ENCODE measurements at places on chromosomes 4 and X.
A peak's percentile ranks its signal among the peaks of the same experiment; 100 is the strongest.

- DNase-seq: no peak
These were observed 1299.5 kb downstream of the FSTL5 start for GRCh38 chr4:160864253-160864652.

- DNase-seq: no peak
These were observed 1447.1 kb downstream of the PCDH19 start for GRCh38 chrX:98962996-98963395.

DNA sequence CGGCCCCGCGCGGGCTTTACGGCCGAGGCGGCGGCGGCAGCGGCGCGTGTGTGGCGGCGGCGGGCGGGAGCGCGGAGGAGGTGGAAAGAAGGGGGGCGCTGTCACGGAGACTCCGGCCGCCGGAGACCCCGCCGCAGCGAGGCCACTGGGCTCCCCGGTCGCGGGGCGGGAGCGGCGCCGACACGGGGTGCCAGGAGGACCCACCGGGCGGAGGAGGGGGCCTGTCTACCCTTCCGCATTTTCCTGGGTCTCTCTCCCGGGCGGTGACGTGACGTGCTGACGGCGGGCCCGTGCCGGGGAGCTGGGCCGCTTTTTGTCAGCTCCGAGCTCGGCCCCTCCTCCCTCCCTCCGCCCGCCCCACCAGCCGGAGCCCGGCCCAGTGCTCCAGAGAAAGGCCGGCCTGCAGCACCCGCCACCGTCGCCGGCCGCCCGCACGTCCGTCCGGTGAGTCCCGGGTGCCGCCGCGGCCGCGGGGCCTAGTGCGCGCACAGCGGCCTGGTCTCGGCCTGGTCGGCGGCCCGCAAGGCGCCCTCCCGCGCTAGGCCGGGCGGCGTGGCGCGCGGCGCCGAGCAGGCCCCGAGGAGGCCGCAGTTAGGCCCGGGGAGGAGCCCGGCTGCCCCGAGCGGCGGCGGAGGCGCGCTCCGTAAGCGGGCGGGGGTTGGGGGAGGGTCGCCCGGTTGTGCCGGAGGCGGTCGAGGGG, at the start of gene ZFX:
TSS of gene ZFX (plus strand) at position 379 of the 700 bp plus-strand sequence. CDS start 23,014 bp downstream, outside the sequence.
- DNase-seq: peak; percentile 70

- DNase-seq: no peak
These were observed 20.7 kb downstream of the PARM1 start for GRCh38 chr4:74953647-74954046.

DNA sequence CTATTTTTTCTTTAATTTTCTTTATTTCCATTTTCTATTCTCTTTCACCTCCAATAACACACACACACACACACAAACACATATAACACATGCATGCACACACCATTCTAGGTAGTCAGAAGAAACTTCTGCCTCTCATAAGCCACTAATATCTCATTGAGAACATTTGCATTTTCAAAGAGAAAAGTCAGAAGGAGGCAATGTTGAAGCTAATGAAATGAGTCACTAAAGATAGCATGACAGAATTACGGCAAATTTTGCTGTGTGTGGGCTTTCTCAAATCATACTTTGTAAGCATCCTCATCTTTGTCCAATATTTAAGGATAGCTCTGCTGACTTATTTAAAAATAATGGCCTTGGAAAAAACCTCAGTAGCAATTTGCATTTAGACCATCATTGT, 291.3 kb downstream of the GUCY2F start:
- DNase-seq: no peak

DNA sequence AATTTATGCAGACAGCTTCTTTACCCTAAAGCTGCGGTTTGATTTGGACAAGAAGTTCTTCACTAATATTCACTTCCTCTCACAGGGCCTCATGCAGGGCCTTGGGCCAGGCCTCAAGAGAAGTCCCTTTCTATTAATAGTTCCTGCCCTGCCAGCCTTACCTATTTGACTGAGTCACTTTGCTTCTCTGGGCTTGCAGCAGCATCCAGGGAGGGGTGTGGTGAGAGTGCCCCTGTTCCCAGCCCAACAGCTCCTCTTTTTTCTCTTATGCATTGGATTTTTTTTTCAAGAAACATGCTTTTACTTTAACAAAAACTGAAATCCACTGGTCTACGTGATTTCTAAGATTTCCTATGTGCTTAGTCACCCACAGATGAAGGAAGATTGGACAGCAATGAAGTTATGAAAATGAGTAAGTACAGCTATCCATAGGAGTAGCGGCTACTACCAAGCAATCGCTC, 26.7 kb downstream of the FAM156B start:
- no peak for DNase-seq

- no peak for DNase-seq
These were observed 168.6 kb downstream of the NSUN7 start for GRCh38 chr4:40918330-40918729.

DNA sequence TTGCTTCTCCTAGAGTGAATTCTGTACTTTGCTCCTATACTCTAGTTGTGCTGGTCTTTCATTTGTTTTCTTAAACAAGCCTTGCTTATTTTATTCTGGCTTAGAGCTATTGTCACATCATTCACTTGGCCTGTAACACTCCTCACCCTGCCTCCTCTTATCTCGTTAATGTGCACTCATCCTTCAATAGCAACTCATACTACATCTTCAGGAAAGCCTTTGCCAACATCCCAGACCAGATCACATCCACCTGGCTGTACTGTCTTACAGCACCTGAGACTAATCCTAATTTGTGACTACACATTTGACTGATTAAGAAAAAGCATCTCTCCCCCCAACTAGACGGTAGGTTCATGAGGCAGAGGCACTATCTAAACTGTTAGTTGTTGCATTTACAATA, 80.8 kb downstream of the SLC7A11 start:
- DNase-seq: no peak

DNA sequence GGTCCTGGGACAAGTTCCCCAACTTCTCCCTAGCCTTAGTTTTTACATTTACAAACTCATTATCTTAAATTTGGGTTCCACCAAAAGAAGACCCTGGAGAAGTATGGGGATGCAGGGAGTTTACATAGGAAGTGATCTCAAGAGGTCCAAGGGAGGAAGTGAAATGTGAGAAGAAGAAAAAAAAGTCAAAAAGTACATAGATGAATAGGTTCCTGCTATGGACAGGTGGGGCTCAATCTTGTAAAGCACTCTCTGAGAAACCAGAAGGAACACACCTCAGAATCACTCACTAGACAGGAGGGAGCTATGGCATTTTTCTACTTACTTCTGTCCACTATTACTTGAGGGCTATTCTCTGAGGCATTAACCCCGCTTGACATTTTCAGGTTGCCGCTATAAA, 56.6 kb downstream of the ARHGAP6 start:
- no peak for DNase-seq

GRCh38 chr4:7660176-7661039, 225.7 kb upstream of the PSAPL1 start:
- no peak for DNase-seq

DNA sequence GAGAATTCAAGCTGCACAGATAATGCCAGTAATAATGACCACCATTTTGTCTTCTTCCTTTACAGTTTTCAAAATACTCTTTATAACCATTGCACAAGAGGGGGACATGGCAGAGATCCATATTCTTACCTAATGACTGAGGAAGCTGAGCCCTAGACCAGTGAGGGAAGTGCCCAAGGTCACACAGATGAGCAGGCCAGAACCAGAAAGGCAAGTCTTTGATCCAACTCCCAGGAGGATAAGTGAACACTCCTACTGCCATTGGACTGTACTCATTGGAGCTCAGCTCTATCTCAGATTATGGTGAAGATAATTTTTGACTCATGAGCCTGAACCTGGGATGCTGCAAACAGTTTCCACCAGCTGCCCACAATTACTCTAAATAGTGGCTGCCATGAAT, 28.6 kb downstream of the AMER1 start:
- no peak for DNase-seq

- DNase-seq: no peak
These were observed 935.9 kb upstream of the EPHA5 start for GRCh38 chr4:66606215-66606614.

DNA sequence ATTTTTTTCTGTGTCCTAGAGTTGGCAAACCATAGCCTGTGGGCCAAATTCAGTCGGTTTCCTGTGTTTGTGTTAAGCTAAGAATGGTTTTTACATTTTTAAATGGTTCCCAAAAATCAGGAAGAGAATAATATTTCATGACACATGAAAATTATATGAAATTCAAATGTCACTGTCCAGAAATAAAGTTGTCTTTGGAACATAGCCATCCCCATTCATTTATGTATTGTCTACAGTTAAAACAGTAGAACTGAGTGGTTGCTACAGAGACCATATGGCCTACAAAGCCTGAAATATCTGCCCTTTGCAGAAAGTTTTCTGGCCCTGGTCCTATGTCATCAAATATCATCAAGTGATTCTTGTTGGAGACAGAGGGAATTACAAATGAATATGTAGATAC, 15.5 kb downstream of the FRMPD4 start:
- no peak for DNase-seq

DNA sequence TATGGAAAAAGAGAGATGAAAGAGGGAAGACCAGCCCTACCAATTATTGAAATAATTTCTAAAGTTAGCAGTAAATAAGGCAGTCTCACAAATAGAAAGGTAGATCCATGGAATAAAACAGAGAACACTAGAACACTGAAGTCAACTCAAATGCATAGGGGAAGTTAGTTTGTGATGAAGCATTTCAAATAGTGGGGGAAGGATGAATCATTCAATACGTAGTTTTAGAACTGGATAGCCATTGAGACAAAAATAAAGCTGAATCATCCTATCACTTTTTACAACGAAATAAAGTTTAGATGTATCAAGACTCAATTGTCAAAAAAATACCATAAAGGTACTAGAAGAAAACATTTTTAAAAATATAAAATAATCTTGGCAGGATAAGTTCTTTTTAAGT, 143.2 kb upstream of the DGKK start:
- no peak for DNase-seq

DNA sequence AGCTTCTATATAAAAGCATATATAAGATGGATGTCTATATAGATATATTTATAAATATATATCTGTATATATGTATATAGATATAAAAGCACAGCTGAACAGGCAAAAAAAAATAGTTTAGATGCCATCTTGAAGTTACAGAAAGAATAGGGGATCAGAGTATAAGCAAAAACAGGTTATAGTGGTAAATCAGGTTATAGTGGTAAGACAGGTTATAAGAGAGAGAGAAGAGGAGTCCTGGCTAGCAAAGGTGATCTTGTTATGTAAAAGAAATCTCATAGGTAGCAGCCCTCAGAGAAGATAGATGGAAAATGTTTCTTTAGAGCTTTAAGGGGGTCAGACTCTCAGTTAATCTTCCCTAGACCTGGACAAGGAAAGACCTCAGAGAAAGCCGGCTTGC, 1263.1 kb downstream of the PCDH7 start:
- DNase-seq: no peak

GRCh38 chr4:76801621-76802235, 96.2 kb downstream of the SOWAHB start:
- DNase-seq: peak; percentile 39

DNA sequence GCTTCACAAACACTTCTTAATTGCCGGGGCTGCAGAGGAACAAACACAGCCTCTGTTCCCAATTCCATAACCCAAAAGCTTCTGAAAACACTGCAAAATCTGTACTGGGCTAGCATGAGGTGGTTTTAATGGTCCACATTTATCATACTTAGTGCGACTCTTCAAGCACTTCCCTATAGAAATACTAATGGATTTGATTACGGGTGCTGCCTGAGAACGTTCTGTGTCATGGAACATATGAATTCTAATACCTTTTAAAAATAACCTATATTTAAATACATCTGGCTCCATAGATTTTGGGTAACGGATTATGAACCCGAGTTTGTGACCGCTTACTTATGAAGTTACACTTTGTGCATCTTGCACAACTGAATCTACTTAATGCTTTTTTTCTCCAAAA, 35.4 kb upstream of the STS start:
- no peak for DNase-seq

- no peak for DNase-seq
These were observed 30.6 kb downstream of the ANK2 start for GRCh38 chr4:113080050-113080449.

DNA sequence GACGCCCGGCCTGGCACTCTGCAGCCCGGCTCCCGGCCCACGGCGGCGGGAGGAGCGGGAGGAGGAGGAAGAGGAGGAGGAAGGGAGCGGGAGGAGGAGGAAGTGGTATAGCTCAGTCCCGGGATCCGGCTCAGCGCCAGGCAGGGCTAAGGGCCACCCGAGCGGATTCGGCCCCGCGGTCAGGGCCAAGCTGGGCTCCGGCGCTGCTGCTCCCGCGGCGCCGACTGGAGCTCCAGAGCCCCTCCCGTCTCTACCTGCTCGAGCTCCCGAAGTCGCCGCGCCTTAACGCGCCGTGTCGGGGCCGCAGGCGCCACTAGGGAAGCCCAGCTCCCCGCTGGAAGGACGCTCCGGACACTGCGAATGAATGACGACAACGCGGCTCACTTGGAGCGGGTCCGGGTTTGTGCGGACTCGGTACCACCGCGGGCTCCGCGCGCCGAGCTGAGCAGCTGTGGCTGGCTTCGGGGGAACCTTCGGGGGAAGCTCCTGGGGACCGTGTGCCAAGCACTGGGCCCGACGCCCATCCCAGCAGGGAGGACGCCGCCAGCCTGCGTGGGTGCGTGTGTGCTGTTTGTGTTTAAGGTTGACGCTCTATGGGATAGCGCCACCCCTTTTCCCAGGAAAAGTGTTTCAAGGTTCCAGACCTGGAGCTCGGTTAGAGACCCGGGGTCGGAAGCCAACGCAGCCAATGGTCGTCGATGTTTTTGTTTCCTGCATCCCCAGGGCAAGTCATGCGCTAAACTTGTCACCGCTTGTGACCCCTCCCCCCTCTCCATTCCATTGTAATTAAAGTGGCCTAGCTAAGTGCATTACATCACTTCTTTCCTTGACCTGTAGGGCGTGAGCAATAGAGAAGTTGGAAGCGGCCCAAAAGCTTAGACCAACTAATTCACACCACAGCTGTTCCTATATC, at the start of gene TBC1D9:
TSS of gene TBC1D9 (minus strand) at position 67 of the 913 bp plus-strand sequence. CDS start 340 bp downstream, outside the sequence.
- DNase-seq: peak; percentile 98

DNA sequence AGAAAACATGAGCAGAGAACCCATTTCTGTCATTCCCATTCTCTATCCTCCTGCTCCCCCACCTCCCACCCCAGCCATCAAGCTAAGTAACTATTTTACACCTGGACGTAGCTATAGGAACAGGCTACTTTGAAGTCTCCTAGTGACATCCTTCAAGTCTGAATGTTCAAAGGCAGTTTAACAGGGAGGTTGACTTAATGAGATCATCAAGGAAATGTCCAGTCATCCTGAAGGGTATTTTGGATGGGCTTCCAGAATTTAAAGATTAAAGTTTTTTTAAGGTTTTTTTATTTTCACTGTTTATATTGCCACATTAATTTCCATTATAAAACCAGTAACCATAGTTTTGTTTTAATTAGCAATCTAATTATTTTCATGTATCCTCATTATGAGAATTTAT, 41.1 kb downstream of the HPF1 start:
- no peak for DNase-seq

GRCh38 chrX:37752936-37753335, 26.9 kb upstream of the CYBB start:
- no peak for DNase-seq

Measured in right kidney (tissue), 9 donors.